ENCODE measurements at places on chromosomes 6 and 20.
A peak's percentile ranks its signal among the peaks of the same experiment; 100 is the strongest.

DNA sequence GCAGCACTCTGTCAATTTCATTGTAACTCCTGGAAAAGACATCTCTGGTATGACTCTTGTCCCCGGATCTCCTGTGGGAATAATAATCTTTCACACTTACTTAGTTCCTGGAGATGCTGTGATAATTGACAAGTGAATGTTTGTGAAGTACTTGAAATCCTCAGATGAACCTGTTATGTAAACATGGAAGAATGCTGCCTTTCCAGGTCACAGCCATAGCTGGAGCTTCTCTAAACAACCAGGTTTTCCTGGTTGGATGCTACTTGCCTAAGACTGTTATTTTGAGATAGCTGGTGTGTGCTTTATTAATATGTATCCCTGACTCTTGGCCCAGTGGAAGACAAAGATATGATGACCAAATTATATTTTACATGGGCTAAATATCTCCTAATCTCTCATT lies 228.6 kb downstream of the KCNQ5 start:
- DNase-seq = no peak

GRCh38 chr6:71510057-71510713 lies 221.6 kb downstream of the OGFRL1 start:
- DNase-seq = peak; percentile 55

- DNase-seq = no peak
Observed at GRCh38 chr20:48738399-48739304, 89.1 kb downstream of the PREX1 start.

- DNase-seq = no peak
Observed at GRCh38 chr6:72850040-72850439, 228.2 kb downstream of the KCNQ5 start.

DNA sequence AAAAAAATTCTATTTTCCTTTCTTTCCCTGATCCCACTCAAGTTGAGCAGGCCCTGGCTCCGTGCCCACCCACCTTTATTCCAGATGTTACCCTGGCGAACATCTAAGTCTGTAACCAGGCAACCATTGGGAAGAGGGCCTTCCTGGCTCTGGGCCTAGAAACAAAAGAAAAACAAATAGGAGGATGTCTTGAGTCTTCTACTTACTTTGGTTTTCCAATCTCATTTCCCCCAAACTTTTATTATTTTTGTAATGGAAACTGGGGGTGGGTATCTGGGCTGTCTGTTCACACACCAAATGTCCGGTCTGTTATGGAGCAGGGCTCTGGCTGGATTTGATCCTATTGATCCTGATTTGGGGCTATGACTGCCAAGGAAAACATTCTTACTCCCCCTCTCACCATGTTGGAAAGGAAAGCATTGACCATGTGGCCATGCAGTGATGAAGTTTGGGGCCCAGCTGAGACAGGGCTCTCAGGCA lies 744.1 kb downstream of the DHX35 start:
- no peak for DNase-seq
